ENCODE measurements at places on chromosomes 1 and 21.

- DNase-seq = no peak
These were observed 55.3 kb downstream of the ETS2 start for GRCh38 chr21:38861056-38861455.

DNA sequence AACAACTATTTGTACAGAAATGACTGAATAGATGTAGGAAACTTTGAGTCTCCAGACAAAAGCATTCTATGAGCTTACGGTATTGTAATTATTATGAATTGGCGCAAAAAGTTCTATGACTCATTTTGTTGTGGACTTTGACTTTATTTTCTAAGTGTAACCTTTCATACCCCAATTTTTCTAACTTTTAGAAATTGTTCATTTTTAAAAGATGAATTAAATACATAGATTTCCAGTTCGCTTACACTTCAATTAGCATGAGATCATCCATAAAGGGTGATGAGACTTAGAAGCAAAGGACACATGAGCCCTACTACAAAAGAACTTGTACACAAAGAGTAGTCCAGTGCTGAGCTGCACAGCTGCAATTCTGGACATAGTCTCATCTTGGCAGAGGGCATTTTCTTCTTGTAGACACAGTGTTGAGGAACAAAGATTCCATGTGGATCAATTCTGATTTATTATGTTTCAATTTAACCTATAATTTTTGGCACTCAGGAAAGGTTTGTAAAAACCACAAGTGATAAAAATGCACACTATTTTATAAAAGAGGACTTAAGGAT is 431.1 kb downstream of the LRRIQ3 start:
- DNase-seq = no peak

DNA sequence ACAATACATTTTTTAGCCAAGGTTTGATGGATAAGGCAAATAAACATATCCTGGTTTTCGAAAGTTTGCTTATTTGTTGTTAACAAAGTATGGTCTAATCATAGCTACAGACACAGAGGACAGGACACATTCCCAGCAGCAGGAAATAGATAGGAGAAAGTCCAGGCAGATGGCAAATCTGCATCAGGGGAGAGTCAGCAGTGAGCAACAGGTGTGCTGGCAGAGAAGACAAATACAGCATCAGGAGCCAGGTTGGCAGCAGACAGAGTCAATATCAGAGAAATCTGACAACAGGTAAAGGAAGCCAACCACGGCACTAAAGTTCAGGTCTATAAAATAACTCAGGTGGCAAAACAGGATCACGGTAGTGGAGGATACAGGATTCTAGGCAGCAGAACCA is 210.7 kb upstream of the PTBP2 start:
- DNase-seq = no peak

- DNase-seq = no peak
These were observed 2.2 kb downstream of the GUCA2B start for GRCh38 chr1:42155362-42155761.

- no peak for DNase-seq
These were observed 16.4 kb upstream of the ATP1A1 start for GRCh38 chr1:116356673-116357072.

DNA sequence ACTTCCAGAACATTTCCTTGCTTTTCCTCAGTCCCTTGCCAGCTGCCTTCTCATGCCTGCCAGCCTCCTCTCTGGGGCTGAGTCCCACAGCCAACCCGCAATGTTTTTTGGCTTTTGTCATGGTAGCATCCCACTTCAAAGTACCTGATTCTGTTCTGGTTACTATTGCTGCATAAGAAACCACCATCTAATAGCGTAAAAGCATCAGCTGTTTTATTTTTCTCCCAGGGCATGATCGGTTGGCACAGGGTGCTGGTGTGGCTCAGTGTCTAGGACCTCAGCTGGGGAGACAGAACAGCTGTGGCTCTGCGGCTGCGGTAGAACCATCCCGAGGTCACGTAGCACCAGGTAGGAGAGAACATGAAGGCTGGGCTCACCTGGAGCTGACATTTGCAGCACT is 8.9 kb upstream of the PRMT2 start:
- DNase-seq = no peak

DNA sequence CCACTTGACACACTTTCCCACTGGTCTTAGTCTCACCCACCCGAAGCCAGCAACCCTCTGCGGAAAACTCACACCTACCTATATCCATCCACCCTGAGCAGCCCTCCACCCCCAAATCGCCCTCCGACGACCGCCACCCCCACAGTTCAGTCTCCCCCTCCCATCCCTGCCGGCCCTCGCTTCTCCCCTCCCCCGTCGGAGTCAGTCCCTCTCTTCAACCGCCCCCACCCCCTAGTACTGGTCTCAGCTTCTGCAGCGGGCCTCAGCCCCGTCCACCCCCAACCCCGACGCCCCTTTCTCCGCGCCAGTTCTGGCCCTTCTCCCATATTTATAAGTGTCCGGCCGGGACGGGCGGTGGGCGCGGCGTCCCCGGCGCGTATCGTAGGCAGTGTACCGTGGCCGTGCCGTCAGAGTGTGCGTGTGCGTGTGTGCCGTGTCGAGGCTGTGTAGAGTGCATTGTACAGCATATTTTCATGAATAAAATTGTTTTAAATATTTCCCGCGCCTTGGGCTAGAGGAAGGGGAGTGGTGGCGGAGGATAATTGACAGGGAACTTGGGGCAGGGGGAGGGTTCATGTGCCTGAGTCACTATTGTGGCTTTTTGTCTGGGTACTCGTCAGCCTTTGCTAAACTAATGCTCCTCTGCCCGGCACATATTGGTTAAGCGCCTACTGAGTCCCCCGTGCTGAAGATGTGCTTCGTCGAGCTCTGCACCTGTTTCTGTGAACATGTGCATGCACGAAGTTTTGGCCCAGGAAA is 22.0 kb downstream of the FOXO6 start:
- DNase-seq = no peak

- peak; percentile 58 for DNase-seq
These were observed 218.7 kb upstream of the COA6 start for GRCh38 chr1:234154320-234155251.

Measured in AML-193 (cell line).